ENCODE measurements at places on chromosomes 12 and 14.

- DNase-seq = no peak
Observed at GRCh38 chr12:21276826-21277225, 57.9 kb downstream of the SLCO1A2 start.

DNA sequence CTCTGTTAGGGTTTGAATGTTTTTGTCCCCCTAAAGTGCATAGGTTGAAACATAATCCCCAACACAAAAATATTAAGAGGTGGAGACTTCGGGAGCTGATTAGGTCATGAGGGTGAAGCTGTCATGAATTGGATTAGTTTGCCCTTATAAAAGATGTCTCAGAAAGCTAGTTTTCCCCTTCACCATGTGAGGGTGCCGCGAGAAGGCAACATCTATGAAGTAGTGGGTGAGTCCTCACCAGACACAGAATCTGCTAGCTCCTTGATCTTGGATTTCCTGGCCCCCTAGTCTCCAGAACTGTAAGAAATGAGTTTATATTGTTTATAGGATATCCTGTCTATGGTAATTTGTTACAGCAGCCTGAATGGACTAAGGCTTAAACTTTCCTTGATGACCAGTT, 301.5 kb upstream of the ATP2B1 start:
- no peak for DNase-seq

- peak; percentile 51 for DNase-seq
Observed at GRCh38 chr12:121490401-121491281, 90.2 kb downstream of the KDM2B start.

GRCh38 chr12:102033991-102034745, 27.6 kb downstream of the WASHC3 start:
- DNase-seq = no peak
